ENCODE measurements at places on chromosomes 6 and 20. TPM values are rescaled to one million over a fixed set of nuclear protein-coding genes. Genes with fewer than 3 reads are reported as not detected.

DNA sequence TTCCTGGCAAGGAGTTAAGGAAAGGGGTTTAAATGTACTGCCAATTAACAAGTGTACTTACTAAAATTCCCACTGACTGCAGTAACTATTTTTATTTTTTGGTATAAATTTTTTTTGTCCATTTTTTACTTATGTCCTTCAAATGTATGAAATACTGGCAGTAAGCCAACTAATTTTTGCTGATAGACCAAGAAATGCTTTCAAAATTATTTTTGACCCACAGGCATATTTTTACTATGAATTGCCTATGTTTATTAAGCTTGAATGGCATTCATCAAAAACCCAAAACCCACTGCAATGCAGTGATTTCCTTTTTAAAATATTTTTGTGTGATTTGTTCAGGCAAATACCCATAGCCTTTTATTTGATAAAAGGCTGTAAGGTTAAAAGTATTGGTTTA, 560.1 kb downstream of the UTRN start:
- no peak for DNase-seq

DNA sequence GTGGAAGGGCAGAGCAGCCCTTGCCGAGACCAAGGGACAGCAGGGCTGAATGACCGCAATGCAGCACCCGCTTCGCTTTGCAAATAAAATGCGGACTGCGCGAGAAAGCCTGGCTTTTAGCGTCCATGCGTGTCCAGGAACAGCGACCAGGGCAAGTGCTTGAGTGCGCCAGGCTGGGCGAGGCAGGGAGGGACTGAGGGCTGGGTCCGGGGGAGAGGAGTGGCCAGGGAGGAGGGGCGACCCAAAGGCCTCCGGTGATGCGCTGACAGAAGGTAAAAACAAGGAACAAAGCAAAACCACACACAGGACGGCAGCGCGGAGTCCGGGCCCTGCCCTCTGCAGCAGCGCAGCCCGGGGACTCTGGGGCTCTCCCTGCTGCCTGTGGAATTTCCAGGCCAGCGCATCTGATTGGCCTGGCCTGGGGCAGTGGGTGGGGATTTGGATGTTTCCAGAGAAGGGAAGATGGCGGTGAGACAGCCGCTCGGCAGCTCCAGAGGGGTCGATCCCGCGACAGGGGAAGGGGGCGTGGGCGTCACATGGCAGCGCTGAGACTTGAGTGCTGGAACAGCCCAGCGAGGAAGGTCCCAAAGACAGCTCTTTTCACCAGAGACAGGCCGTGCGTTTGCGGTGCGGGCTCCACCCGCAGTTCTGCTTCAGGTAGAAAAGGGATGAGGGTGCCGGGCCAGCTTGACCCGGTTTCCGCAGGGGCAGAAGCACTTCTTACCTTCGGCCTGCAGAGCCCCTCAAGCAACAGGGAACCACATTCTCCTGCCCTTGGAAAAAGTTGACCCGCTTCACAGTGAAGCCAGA, 51.8 kb downstream of the SSR1 start:
- DNase-seq = no peak

DNA sequence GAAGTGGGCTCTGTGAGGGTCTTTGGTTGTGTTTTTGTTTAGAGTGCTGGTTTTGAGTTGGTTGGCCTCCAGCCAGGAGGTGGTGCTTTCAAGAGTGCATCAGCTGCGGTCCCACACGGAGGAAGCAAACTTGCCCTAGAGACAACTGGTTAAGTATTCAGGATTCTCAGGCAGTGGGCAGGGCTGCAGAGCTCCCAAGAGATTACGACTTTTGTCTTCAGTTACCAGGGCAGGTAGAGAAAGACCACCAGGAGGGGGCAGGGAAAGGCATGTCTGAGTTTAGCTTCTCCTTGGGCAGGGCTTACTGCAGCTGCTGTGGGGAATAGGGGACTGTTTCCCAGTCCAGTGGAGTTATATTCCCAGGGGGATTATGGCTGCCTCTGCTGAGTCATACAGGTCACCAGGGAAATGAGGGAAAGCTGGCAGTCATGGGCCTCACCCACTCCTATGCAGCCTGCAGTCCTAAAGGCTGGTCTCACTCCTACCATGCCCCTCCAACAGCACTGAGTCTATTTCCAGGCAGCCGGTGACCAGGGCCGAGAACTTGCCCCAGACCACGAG, 64.3 kb downstream of the TTI1 start:
- DNase-seq = peak; percentile 49

DNA sequence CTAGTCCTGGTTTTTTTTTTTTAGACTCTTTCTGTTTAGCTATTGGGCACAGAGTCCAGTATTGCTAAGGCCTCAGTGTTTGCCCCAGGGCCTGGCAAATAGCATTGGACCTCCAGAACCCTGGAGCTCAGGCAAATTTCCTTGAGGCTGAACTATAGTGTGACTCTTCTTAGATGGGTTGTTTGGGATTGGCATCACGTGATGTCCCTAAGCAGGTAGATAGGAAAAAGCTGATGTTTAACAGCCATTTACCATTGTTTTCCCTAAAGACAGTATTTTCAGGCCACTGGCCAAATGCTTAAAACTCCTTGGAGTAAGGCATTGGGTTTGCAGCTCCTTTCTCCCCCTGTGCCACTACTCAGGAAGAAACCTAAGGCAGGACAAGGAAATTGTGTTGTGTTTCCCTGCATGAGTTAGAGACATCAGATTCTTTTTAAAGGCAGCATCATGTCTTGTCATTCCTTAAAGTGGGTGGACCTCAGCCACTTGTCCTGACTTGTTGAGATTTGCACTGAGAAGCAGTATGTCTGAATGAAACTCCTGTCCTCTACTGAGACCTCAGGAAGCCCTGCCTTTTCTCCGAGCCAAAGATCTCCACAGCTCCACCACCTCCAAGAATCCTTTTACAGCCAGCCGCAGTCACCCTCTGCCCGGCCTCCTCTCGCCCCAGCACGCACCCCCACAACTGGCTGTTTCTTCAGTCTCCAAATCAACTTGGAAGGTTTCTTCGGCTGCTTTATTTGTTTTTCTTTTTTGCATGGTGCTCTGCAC, 46.2 kb upstream of the RNF144B start:
- no peak for DNase-seq

DNA sequence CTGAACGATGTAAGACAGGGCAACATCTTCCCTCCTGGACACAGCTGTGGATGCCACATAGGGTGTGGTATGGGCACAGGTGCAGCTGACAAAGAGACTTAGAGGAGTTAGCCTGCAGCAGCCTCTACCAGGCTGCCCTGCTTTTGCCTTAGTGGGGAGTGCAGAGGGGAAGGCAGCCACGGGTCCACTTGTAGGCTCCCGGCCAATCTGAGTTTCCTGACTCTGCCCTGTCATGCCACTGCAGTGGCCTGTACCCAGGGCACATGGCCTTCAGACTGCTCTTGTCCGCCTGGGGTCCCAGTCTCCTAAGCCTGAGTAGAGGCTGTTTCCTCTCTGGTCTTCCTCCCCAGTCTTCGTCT, 17.1 kb upstream of the CST9L start:
- DNase-seq = no peak

DNA sequence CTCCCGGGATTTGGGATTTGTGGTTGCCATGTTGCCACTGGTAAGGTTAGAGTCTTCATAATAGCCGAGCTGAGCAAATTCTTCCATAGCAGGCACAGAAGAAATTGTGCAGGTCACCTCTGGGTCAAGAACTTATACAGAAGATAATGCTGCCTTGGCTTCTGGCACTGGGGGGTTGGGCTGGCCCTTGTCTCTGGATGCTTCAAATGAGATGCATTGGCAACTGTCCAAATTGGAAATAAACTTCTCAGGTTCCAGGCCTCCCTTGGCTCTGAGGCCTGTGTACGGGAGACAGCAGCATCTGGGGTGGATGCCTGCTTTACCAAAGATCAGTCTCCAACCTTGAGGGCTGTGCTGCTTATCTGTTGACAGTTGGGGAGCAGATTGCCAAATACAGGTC, 26.2 kb downstream of the MYO6 start:
- DNase-seq = no peak

DNA sequence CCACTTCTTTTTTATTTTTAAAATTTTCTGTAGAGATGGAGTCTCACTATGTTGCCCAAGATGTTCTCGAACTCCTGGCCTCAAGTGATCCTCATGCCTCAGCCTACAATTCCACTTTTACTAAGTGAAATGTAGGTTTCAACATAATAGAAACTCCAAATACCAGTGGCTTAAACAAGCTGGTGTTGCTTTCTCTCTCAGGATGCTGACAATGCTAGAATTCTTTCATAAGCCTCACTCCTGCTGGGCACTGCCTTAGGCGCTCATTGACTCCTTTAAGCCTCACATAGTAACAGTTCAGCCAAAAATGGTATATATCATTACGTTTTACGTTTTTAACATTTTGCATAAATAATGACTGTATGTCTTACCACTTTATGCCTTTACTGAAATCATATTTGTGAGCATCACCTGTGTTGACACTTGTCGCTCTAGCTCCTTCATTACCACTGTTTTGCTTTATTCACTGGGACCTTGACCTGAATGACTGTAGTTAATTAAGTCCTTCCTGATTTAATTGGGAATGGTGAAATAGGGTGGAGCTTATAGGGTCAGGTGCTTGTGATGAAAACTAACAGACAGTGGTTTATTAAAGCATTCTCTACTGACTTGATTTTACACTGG, 3.9 kb upstream of the CST9 start:
- no peak for DNase-seq

GRCh38 chr6:133568970-133569889, 319.7 kb upstream of the TCF21 start:
- no peak for DNase-seq

- DNase-seq = no peak
These were observed 288.0 kb downstream of the PHACTR1 start for GRCh38 chr6:13004601-13005000.

- DNase-seq = no peak
These were observed 17.3 kb downstream of the GGTLC1 start for GRCh38 chr20:23971310-23971709.

DNA sequence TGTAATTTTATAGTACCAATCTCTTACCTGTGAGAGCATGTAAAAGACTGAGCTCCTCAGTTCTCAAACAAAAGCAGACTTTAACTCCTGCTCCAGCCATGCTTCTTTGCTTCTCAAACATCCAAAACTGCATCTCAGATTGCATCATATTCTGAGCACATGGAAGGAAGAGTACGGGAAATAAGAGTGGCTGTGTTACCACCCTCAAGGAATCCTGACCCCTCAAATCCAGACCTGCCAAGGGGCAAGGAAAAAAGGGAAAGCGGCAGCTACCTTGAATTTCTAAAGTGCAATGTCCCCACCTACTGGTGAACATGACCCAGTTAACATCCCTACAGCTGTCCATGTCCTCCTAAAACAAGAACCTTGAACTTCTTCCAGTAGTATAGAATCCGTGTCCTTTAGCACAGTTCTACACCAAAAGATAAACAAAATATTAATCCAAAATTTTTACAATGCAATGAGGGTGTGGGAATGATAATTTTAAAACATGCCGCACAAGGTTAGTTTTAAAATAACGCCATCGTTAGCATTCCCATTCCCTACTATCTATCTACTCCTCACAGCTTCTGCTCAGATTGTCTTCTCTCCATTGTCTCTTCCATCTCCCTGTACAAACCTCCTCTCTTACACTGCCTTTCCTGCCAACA, 34.1 kb upstream of the HLA-DQB1 start:
- DNase-seq = no peak

DNA sequence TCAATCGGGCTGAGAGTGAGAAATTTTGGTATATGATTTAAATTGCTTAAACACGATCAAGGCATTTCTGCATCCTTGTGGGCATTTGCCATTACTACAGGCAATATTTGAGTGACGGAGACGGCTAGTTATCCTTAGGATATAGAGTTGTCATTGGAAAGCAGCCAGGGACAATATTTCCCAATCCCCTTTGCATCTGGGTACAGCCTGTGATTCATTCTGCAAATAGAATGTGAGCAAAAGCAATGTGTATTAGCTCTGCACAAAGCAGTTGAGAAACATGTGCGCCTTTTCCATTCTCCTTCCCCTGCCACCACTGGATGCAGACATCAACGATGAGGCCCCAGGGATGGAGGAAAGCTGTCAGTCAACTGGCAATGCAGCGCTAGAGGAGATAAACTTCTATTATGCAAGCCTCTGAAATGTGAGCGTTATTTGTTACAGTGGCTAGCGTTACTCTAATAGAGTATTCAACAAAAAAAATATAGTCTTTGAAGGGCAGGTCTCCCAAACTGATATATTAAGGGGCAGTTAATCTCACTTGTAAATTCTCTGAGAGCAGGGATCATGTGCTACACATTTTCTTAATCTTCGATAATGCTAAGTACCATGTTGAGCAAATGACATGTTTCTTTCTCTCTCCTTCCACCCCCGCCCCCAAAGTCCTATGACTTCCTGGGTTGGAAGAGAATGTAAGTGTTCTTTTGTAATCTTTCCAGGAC, 37.1 kb upstream of the NCOA3 start:
- no peak for DNase-seq

DNA sequence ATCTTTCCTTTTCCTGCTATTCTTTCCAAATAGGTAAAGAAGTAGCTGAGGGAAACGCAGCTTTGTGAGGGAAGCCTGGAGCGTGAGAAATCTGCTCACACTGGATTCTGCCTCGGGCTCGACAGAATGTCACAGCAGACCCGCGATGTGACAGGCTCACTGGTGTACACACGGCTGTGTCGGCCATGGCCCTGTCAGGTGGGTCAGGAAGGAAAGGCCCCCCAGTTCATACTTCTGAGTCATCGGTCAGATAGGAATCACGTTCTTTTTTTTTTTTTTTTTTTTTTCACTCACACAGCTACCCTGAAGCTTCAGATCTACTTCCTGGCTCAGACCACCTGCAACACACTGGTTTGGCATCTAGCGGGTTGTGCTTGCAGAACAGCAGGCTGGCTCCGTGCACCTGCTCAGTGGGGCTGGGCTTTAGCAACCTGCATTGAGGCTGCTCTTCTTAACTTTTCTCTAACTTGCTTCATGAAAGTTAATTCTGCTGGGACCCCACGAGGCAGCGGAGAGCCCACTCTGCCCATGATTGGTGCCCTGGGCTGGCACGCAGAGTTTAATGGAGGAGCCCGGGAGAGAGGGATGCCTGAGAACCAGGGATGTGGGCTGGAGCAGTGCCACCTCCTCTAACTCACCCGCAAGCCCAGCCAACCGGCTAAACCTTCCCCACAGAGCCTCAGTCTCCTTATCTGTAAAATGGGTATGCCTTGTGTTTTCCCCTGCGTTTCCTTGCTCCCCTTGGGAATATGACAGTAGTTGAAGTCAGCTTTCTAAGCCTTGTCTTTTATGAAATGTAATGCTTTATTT, 61.5 kb upstream of the FNDC1 start:
- peak; percentile 75 for DNase-seq

DNA sequence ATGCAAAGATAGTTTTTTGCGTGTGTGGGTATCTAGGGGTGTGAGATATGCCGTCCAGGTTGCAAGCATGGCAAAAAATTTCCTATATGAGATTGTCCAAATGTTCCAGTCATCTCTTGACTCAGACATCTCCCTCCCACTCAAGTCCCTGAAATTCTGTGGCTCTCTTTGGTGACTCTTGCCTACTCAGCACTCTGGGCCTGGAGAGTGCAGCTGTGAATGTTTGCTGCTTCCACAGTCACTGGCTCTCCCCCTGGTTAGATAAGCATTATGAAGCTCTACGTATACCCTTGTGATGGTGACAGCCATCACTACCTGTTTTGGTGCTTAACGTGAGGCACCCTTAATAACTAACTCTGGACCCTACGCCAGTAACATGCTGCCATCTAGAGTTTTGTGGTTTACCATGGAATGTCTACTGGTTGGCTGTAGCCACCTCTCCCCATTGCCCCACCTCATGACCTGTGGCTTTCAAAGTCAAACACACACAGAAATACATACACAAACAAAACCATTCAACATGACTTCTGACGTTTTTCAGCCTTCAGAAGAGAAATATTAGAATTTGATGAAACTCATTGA, 621.9 kb upstream of the CITED2 start:
- no peak for DNase-seq

ADTRP gene
- not detected for total RNA-seq

LZTS3 gene
- 12.8 TPM for total RNA-seq

GTSF1L gene
- total RNA-seq = not detected

COL11A2 gene
- total RNA-seq = 0.25 TPM

KLC4 gene
- total RNA-seq = 17.2 TPM

CST7 gene
- total RNA-seq = 3.7 TPM

Measured in vagina (tissue), 2 donors.